ENCODE measurements at places on chromosomes 1 and 21.

DNA sequence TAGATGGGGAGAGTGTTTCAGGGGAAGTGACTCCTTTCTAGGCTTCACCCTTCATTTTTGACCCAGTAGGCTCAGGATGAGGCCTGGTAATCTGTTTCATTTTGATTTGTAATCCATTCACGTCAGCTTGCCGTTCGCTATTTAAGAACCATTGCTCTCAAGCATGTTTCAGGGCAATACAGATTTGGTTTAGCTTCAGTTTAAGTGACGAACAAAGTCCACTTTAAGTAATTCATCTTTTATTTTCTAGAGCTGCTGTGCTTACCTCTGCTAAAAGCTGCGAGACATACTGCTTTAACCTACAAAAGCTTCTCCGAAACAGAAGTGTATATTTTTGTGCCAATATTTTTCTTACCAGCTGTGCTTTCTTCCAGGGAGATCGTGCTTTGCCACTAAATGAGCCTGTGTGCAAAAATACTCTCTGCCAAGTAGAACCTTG, 8.9 kb upstream of the FMO3 start:
- no peak for DNase-seq

GRCh38 chr1:206893380-206893779, 3.9 kb upstream of the IL24 start:
- no peak for DNase-seq

DNA sequence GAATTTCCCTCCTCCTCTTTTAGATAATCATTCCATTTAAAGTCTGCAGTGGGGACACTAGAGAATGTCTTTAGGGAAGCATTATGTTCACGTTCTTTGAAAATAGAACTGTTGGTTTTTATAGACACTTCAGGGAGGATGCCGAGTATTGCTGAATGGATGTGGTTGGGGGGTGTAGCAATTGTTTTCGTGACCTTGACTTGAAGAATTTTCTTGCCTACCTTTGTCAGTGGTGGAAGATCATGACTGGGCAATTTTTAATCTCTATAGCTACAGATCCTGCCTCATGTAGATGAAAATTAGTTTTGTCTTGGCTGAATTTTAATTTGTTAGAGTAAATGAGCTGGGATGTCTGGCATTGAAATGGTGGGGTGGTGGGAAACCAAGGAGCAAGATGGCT, 3.8 kb downstream of the SMG7 start:
- DNase-seq: no peak

DNA sequence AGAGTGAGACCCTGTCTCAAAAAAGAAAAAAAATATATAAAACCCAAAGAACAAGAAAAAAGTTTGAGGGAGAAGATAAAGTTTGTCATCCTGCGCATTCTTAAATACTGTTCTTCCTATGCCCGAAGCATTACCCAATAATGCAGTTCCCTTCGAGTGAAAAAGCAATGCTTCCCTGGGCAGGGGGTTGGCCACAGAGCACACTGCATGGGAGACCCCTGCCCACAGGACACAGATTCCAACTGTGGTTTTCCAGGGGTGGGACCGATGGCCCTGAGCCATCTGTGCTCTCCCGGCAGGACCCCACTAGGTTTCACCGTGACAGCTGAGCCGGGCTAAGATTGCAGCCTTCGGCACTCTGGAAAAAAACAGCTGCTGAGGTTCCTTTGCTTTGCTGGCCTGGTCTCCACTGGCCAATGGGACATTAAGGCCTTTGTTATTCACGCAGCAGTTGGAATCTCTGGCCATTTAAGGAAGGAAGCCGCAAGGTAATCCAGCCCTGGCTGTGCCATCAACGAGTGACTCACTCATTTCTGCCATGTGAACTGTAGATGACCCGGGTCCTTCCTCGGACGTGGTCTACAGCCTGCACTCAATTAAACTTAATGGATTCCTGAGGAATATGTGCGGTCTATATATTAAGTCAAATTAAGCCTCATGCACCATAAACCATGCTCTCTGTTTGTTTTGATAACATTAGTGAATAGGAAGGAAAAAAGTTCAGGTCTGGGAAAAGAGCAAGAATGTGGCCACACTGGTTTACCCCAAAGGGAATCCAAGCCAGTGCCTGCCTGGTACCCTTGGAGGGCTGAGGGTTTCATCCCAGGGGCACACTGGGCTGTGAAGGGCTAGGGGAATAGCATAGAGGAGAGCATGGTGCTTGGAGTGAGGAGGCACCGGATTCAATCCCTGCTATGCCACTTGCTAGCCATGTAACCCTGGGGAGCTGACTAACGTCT, 163.2 kb downstream of the ZBTB18 start:
- DNase-seq: no peak

GRCh38 chr1:15501208-15502032, 22.6 kb downstream of the CASP9 start:
- peak; percentile 16 for DNase-seq

- no peak for DNase-seq
These were observed 4.3 kb upstream of the BCL2L15 start for GRCh38 chr1:113891631-113892220.

DNA sequence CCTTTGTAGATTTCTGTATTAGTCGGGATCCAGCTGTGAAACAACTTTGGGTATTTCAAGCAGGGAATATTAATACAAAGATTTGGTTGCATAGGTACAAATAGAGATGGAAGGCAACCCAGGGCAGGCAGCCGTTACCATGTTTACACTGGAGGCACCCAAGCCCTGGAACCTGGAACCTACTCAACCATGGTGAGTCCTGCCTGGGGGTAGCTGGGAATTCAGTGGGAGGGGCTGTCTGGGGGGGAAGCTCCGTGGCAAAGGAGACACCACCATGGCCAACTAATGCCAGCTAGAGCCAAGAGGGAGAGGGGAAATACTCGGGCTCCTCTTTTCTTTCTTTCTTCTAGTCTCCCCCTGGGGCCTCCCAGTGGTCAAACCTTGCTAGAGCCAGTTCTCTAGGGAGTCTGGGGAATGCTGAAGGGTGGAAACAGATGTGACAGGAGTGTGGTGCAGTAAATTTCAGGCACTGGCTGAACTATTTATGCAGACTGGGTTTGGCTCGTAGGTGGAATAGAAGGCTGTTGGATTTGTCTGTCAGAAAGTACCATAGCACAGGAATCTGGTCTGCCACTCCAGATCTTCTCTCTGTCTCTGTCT, 91.9 kb upstream of the CACNA1E start:
- peak; percentile 14 for DNase-seq

GRCh38 chr1:11920239-11920903, 5.9 kb downstream of the KIAA2013 start:
- DNase-seq: no peak

- no peak for DNase-seq
These were observed 44.0 kb downstream of the LYST start for GRCh38 chr1:235822685-235823084.

GRCh38 chr1:114458237-114458777, 52.7 kb downstream of the TRIM33 start:
- no peak for DNase-seq

GRCh38 chr1:22150923-22151322, 8.0 kb upstream of the WNT4 start:
- no peak for DNase-seq

GRCh38 chr1:17287130-17287776, 20.7 kb upstream of the PADI4 start:
- no peak for DNase-seq

DNA sequence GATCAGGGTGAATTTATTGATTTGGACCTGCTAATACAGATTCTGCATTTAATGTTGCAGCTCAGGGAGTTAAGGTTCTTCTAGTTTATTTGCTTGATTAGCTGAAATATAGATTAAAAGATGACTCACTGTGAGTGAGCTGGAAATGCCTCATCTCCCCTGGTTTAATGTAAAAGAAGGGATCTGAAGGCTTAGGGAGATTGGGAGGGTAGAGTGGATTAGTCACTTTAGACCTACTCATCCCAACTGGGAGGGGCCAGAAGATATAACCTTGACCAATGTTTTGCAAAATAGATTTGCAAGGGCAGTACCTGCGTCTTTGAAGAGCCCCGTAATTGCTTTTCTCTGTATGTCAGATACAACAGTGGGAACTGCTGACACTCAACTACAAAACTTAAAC, 922.8 kb upstream of the ADGRL4 start:
- DNase-seq: no peak

- DNase-seq: no peak
These were observed 313.8 kb downstream of the TGFB2 start for GRCh38 chr1:218658899-218659298.

GRCh38 chr1:40664167-40664537, 1.3 kb downstream of the RIMS3 start:
- DNase-seq: no peak

- no peak for DNase-seq
These were observed 522.7 kb downstream of the PLPP3 start for GRCh38 chr1:56056438-56057287.

GRCh38 chr1:53250325-53250724, 12.0 kb upstream of the MAGOH start:
- no peak for DNase-seq

DNA sequence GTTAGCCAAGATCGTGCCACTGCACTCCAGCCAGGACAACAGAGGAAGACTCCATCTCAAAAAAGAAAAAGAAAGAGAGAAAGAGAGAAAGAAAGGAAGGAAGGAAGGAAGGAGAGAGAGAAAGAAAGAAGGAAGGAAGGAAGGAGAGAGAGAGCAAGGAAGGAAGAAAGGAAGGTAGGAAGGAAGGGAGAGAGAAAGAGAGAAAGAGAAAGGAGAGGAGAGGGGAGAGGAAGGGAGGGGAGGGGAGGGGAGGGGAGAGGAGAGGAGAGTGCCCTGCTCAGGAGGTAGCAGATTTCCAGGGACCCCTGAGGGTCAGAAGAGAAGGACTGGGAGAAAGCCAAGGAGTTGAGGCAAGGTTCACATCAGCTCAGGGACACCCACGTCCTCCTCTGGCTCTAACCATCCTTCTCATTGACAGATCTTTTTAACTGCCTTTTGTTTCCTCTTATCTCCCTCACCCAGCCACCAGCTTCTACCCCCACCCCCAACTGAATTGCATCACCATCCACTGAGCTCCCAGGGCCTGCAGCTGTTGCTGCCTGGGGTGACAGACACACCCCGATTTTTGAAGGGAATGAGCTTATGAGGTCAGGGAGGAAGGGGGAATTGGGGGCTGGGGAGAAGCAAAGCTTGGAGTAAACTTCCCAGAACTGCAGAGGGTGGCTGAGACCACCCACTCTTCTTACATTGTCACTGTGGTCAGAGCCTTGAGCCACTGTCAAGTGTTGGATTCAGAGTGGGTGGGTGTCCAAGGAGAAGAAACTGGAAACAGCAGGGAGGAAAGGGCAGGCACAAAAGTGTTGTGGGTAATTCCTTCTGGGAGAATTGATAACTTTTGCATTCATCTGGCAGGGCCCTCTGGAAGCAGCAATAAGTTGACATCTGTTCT, 91.6 kb downstream of the GLUL start:
- DNase-seq: no peak

DNA sequence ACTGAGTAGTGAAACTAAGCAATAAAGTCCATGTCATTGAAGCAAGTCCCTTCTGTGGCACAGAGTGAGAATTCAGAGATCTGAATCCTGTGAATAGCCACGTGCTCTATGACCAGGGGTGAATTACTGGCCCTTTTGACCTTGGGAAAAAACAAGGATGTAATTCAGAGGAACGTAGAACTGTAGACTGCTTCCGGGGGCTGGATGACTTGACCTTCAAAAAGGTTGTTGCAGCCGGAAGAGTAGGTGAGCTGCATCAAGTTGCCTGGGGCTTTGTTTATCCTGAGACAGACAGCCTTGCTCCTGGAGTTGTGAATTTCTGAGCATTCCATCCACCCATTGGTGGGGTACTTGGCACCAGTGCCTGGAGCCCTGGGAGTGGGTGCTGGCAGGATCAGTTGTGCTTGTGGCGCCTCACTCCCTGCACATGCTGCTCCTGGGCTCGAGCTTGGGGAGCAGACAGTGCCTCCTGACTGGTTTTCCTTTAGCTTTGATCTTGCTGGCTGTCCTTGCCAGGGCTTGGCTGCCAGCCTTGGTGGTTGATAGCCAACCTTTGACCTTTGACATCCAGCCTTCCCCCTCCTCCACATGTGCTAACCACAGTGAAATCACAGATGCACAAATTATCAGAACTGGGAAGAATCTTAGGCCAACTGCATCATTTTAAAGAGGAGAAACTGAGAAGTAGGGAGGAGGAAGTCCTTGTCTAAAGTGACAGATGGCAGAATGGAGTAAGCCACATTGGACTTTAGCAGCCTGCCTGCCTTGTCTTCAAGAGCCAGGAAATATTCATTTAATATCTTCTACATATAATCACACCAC, 16.2 kb upstream of the MYOG start:
- DNase-seq: no peak

DNA sequence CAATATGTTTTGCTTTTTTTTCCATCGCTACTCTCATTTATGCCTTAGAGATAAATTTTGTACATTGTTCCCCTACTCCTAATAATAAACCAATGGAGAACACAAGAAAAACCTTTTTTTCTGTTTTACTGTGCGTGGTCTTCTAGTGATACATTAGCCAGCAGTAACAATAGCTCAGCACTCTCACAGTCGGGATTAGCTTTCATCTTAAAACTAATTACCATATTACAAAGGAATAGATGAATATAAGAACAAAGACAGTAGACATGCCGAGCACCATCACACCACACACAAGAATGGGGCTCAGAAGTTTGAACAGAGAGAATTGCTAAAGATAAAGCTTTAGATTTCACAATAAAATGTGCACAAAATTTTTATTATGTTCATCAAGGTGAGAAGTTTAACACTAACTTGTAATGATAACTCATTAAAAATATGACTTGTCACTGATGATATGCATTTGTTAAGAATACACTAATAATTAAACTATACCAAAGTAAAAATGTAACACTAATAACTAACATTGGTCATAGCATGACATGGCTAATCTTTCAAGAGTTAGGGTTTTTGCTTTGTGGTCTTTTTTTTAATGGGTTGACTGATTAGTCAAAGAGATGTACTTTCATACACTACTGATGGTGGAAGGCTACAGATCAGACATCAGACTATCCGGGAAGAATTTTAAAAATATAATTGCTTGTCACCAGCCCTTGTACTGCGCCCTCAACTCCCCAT, 61.8 kb downstream of the EXTL2 start:
- DNase-seq: no peak

GRCh38 chr1:238647877-238648276, 738.5 kb upstream of the CHRM3 start:
- DNase-seq: no peak

DNA sequence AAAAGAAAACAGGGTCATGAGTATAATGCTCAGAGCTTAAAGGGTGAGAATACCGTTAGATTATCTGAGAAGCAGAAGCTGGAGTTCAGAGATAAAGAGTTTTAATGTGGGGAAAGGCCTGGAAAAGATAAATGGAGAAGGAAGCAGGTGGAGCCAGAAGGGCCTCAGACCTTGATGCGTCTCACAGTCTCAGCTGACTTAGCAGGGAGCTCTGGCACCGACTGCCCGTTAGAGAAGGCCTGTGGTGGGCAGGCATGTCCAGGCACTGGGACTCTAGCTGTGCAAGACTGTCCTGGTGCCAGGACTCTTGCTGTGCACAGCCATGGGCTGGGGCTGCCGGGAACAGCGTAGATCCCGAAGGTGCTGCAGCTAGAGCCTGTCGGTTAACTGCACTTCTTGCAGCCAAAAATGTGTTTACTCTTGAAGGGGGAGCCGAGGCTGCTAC, 3.8 kb upstream of the SLAMF9 start:
- no peak for DNase-seq

DNA sequence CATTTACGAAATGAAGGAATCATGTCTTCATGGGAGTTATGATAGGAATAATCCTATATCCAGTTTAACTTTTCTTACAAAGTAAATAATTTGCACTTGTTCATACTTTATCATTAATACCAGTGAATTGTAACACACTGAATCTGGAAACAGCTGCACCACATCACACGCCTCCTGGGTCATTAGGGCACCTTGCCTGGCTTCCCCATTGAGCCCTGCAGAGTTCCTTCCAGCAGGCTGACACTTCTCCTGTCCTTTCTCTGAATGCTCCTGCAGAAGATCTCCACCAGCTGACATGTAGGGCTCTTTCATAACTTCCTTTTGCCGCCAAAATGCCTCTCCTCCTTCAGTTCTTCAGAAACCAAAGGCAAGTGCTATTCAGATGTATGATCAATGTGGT, 201.1 kb downstream of the DAB1 start:
- DNase-seq: no peak

Measured in NCI-H1930 (cell line).